ENCODE measurements at places on chromosomes 5 and 9. TPM values are rescaled to one million over a fixed set of nuclear protein-coding genes. Genes with fewer than 3 reads are reported as not detected.

SPINK7 gene
- total RNA-seq: not detected

SLC23A1 gene
- total RNA-seq: 1.9 TPM

DNA sequence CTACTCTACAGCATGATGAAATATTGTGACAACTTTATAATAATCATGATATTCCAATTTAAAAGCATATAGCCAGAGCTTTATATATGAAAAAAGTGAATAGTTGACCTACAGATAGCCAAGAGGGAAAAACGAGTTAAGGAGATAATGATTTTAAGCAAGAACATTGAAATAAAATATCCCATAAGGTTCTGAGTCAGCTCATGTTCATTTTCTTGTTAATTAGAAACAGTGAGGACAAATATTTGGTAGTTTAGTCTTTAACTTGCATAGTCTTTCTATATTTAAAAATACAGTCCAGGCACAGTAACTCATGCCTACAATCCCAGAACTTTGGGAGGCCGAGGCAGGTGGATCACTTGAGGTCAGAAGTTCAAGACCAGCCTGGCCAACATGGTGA lies 55.8 kb upstream of the CDH6 start:
- no peak for DNase-seq
- H3K36me3 ChIP-seq: no peaks in the 10 kb centered on the region
- H3K27me3 ChIP-seq: no peaks in the 10 kb centered on the region
- H3K27ac ChIP-seq: no peak overlapping the region
- no peaks in the 10 kb centered on the region for H3K4me1 ChIP-seq
- no peak overlapping the region for H3K4me3 ChIP-seq

- H3K4me1 ChIP-seq: peaks cover 40% of the 10 kb centered on the region
- peak; percentile 81 for DNase-seq
- H3K4me3 ChIP-seq: peak overlapping the region; percentile 82
- H3K36me3 ChIP-seq: no peaks in the 10 kb centered on the region
Observed at GRCh38 chr5:79962575-79963222, 28.4 kb downstream of the MTX3 start.

GRCh38 chr5:56159521-56159947 lies 73.6 kb downstream of the ANKRD55 start:
- peak overlapping the region; percentile 68 for H3K27ac ChIP-seq
- H3K36me3 ChIP-seq: no peaks in the 10 kb centered on the region
- H3K4me3 ChIP-seq: peak overlapping the region; percentile 55
- no peak for DNase-seq
- H3K27me3 ChIP-seq: no peaks in the 10 kb centered on the region

GRCh38 chr9:7324152-7324598 lies 475.4 kb downstream of the DMAC1 start:
- H3K4me3 ChIP-seq: no peak overlapping the region
- no peaks in the 10 kb centered on the region for H3K4me1 ChIP-seq
- no peak overlapping the region for H3K27ac ChIP-seq
- peaks cover 25% of the 10 kb centered on the region for H3K27me3 ChIP-seq
- H3K36me3 ChIP-seq: no peaks in the 10 kb centered on the region
- no peak for DNase-seq

DNA sequence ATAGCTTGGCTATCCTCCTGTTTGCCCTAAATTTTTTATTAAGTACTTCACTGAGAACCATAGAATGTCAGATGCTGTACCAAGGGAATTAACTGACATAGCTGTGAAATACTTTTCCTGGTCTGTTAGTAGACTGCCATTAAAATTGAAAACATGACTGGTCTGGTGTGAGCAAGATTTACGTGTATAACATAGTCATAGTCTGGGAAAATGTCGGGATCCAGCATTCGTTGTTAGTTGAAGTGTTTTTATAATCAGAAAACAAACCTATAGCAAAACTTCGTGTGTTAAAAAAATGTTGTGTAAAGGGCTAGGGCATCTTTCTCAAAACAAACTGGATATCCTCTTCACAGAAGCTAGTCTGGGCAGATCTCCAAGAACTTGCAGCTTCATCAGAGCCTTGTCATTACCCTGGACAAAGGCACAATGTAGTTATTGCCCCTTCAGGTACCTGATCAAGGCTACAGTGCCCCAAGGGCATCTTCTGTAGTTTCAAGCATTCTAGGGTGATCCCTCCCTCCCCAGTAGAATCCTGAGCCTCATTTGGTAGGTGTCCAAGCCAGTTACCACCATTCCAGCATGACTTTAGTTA lies 454.2 kb upstream of the SGCD start:
- H3K27me3 ChIP-seq: no peaks in the 10 kb centered on the region
- H3K36me3 ChIP-seq: no peaks in the 10 kb centered on the region
- H3K27ac ChIP-seq: no peak overlapping the region
- H3K4me3 ChIP-seq: no peak overlapping the region
- no peaks in the 10 kb centered on the region for H3K4me1 ChIP-seq

DNA sequence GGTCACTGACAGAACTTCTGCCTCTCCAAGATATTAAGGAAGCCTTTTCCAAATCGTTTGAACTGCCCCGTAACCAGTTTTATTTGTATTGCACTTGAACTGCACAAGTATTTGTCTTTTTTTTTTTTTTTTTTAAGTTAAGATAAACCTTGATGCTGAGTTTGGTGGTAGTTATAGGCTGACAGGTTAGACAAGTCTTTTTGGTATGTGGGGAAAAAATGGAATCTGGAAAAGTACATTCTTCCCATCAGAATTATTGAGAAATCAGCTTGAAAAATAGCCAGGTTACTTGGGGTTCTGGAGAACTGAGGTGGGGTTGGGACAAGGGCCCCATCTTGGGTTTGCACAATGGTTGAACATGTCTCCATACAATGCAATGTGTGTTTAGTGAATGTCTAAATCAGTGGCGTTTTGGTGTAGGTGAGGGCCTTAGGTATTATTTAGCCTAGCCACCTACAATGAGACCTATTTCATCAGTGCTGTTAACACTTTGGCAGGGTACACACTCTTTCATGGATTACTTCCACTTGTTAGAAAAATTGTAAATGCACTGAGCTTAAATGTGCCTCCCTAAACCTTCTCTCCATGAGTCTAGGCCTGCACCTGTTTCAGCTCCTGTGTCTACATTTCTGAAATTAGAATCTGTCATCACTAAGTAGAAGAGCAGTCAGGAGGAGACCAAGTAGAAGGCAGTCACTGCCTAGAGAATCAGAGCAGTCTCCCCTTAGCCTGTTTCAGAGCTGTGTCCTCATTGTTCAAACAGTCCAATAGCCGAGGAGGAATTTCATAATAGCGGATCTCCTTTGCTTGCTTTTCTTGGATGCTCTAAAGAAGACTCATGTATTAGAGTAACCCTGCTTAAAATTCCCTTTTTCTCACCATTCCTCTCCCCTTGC lies 140.0 kb upstream of the HMHB1 start:
- H3K36me3 ChIP-seq: no peaks in the 10 kb centered on the region
- DNase-seq: no peak
- H3K4me3 ChIP-seq: no peak overlapping the region
- peaks cover 27% of the 10 kb centered on the region for H3K27me3 ChIP-seq

DNA sequence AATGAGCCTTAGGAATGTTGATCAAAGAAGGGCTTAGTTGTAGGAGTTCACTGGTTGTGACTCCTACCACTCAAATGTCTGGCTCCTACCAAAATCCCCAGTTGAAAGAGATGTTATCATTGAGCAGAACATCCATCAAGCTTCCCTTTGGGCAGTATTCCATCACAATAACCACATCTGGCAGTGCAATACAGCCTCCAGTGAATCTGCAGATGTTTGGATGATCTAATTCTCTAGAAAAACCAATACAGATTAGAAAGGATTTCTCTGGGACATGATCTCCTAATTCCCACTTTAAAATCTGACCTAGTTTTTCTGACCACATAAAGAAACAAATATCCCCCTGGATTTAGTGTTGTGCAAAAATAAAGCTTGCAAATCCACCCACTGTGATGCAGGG lies 81.6 kb downstream of the TMEM215 start:
- no peak for DNase-seq
- peaks cover 9% of the 10 kb centered on the region for H3K4me1 ChIP-seq
- no peak overlapping the region for H3K4me3 ChIP-seq
- H3K36me3 ChIP-seq: no peaks in the 10 kb centered on the region
- H3K27me3 ChIP-seq: peaks cover 15% of the 10 kb centered on the region

DNA sequence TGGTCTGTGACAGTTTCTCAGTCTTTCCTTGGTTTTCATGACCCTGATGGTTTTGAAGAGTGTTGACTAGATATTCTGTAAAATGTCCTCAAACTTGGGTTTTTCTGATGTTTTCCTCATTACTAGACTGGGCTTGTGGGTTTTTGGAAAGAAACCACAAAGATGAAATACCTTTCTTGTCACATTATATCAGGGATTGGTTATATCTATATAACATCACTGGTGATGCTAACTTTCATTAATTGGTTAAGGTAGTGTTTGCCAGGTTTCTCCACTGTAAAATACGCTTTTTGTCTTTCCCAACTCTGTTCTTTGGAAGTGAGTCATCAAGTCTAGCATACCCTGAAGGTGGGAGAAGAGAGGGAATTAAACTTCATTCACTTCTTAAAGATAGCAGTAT lies 3.3 kb upstream of the IL31RA start:
- H3K36me3 ChIP-seq: peaks cover 5% of the 10 kb centered on the region
- no peak for DNase-seq
- peaks cover 7% of the 10 kb centered on the region for H3K27me3 ChIP-seq
- H3K4me1 ChIP-seq: peaks cover 36% of the 10 kb centered on the region

GRCh38 chr5:14915291-14915952 lies 43.8 kb upstream of the ANKH start:
- peaks cover 4% of the 10 kb centered on the region for H3K36me3 ChIP-seq
- no peak for DNase-seq
